ENCODE measurements at places on chromosomes 6 and 20.
A peak's percentile ranks its signal among the peaks of the same experiment; 100 is the strongest.

- DNase-seq = no peak
Observed at GRCh38 chr6:41653691-41654090, 15.4 kb downstream of the MDFI start.

DNA sequence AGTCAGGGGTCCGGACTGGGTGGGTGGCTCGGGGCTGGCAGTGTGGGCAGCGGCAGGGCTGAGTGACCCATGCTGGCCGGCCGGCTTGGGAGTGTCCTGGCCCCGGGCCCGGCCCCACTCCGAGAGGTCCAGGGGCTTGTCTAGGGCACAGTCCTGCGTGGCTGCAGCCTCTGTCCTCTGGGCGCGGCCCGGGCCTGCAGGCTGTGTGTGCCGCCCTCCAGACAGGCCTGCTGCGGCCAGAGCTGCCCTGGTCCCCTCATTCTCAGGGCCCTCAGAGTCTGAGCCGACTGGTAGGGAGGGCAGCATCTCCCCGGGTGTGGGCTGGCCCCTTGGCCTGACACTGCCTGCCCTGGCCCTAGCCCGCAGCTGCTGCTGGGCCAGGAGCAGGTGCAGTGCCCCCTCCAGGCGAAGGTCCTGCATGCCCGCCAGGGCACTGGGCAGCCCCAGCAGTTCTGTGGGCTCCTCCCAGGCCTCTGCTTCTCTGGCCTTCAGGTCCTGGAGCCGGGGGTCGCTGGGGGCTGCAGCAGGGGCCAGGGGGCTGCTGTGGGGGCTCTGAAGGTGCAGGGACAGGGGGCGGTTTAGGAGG is 6.9 kb upstream of the CABLES2 start:
- DNase-seq = no peak

DNA sequence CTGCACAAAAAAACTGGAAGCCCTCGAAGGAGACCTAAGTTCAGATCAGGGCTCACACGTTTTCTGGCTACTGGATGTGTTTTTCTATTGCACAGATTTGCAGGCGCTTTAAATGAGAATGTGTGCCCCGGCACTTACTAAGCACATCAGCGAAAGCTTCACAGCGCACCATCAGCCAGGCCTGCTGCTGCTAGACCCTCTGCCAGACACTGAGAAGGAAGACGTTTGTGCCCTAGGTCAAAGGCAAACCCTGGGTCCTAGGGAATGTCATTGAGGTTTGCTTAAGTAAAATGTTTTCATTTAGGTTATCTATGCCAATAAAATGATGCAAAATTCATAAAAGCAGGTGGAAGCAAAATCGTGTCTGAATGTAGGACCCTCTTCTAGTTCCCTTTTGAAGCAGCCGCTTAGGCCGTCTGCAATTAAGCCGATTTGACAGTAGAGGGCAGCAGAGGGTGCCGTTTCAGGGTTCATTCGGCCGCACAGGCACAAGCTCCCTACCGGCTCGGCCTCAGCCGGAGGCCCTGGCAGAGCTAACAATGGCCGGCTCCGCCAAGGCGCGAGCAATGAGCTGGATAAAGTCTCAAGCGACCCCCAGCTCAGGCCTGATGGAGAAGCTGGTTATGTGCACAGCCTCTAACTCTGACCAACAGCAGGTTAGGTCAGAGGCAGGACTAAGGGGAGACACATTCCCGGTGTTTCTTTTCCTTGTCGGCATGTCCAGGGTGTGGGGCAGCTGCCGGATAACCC is 107.2 kb upstream of the FOXA2 start:
- DNase-seq = peak; percentile 49

DNA sequence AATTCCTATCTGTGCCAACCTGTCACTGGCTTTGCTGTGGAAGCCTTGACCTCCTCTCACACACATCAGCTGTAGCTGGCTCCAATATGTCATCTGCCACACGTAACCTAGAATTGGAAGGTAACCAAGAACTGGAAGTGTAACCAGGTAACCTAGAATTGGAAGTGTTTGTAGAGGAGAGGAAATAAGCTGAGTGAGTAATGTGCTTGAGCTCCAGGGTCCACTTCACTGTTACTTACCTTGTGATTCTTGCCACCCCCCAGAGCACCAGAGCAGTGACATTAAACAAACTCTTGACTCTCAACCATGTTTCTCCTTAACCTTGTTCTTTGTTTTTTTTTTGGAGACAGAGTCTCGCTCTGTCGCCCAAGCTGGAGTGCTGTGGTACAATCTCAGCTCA is 350.5 kb downstream of the NRN1 start:
- DNase-seq = no peak

DNA sequence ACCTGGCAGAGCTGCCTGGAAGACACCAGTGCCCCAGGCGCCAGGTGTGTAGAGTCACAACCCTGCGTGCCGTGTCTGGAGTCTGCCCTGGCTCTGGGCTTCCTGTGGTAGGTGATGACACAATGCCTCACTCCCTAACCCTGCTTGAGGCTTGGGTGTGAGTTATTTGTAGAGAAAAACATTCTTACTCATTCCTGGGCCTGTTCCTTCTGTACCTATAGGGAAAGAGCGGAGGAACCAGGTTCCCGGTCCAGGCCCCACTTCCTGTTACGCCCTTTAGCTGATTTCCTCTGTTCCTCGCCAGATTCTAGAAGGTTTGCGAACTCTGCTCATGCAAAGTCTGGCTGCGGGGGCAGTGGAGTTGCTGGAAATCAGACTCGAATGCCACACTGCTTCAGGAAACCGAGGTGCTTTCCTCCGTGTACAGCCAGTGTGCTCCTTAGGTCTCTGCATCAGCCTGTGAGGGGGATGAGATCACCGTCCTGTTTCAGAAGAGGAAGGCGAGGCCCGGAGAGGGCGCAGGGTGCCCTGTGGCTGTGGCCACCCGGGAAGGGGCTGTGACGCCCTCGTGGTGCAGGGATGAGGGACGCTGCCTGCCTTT is 67.1 kb upstream of the DUSP22 start:
- DNase-seq = peak; percentile 88

Data from stimulated activated CD4-positive, alpha-beta T cell treated with anti-CD3 and anti-CD28 coated beads, Interleukin-1b, Interleukin-23, amount 100 ng/mL, for 48 hours (primary cell).